ENCODE measurements at places on chromosomes 11 and 22.

GRCh38 chr11:46299451-46299961 is 22.0 kb downstream of the CREB3L1 start:
- DNase-seq: no peak

DNA sequence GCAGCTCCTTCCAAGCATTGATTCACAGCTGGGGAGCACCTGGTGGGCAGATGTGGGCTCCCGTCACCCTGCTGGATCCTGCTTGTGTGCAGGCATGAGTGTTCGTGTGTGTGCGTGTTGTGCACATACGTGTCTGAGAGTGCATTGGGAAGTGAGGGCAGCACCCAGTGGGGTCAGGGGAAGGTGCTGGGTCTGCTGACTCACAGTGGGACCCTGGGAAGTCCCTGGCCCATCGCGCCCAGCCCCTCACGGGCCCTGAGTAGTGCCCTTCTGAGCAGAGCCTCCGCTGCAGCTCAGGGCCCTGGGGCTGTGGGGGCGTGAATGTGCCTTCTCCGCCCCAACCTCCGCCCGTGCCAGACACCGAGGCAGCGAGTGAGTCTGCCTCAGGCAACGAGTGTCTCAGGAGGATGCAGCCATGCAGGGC is 36.8 kb downstream of the WNT11 start:
- no peak for DNase-seq

DNA sequence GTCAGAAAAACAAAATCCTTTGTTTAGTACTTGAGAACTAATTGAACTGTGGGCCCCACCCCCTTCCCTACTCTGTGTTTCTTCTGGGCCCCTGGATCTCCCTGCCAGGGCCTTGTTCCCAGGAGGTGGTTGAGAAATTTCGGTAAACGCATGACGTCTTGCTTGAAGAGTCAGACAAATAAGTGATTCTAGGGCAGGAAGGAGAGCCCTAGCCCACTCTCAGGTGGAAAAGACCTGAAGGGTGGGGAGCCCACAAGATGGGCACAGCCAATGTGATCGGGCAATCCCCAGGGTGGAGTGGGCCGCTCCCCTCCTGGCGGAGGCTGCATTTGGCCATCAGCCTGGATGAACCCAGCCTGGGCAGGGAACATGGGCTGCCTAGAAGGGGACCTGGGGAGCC is 16.8 kb upstream of the P2RY2 start:
- no peak for DNase-seq

DNA sequence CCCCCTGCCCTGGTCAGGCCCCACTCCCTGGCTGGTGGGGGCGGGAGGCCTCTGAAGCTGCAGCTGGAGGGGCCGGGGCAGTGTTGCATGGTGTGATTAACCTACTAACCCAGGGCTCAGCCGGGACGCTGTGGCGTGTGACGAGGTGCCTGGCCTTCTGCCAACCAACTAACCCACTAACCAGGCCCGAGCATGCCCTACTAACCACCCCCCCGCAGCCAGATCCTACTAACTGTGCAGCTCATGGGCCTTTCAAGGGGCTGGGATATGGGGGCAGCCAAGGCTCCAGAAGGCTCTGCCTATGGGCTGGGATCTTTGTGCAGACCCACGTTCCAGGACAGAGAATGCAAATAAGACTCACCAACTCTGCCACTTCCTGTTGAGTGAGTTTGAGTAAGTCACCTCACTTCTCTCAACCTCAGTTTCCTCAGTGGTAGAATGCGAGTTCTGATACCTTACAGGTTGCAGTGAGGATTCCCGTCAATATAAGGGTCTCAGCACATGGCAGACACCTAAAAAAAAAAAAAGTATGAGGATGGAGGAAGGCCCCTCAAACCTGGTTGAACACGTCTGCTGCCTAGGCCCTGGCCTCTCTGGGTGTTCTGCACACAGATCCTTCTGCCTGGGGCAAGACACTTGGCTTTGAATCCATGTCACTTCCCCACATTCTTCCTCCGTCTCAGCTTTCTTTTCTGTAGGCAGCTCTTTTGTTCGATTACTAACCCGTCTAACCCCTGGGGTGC is 14.1 kb downstream of the MIAT start:
- DNase-seq: peak; percentile 63

DNA sequence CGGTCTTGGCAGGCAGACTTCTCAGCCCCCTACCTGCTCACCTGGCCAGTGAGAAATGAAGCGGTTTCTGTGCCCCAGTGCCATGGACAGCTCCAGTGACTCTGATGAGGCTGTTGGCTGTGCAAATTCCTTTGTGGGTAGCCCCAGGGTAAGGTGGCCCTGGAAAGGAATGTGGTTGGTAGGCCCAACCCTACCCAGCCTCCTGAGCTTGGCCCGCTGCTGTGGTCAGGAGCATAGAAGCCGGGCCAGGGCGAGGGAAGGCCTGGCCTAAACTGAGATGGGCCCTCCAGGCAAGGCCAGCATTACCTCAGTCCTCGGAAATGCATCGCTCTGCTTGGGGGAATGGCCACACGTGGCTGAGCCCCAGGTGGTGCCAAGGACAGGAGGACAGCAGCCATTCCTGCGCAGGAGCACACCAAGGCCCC is 16.9 kb downstream of the DAGLA start:
- DNase-seq: no peak

- DNase-seq: no peak
Measured at GRCh38 chr11:30422447-30423278, 99.8 kb downstream of the ARL14EP start.

DNA sequence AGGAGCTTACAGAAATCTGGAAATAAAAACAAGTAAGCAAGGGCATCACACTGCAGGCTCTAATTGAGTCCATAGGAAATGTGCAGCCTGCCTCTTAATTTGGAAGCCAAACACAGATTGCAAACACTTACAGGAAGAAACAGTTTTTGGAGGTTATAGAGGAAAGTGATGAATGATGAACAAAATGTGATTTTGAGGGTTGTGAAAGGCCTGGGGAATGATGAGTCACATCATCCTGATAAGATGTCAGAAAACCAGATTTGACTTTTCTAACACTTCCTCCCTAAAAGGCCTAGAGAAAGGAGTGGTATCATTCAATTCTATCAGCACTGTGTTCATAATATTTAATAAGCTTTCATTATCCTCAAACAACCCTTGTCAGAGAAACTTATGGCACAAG is 96.6 kb upstream of the POU2AF2 start:
- DNase-seq: no peak

GRCh38 chr11:44760917-44761550 is 34.3 kb downstream of the TSPAN18 start:
- DNase-seq: no peak

- peak; percentile 97 for DNase-seq
Measured at GRCh38 chr22:20156611-20157429, 6.0 kb upstream of the CCDC188 start.

- peak; percentile 84 for DNase-seq
Measured at GRCh38 chr22:41939981-41940831, 6.7 kb downstream of the CENPM start.

GRCh38 chr11:131912134-131912533 is 541.7 kb downstream of the NTM start:
- no peak for DNase-seq

- no peak for DNase-seq
Measured at GRCh38 chr11:2295971-2296912, 5.5 kb downstream of the C11orf21 start.

GRCh38 chr11:36394926-36395325 is 98.8 kb downstream of the PRR5L start:
- DNase-seq: no peak

DNA sequence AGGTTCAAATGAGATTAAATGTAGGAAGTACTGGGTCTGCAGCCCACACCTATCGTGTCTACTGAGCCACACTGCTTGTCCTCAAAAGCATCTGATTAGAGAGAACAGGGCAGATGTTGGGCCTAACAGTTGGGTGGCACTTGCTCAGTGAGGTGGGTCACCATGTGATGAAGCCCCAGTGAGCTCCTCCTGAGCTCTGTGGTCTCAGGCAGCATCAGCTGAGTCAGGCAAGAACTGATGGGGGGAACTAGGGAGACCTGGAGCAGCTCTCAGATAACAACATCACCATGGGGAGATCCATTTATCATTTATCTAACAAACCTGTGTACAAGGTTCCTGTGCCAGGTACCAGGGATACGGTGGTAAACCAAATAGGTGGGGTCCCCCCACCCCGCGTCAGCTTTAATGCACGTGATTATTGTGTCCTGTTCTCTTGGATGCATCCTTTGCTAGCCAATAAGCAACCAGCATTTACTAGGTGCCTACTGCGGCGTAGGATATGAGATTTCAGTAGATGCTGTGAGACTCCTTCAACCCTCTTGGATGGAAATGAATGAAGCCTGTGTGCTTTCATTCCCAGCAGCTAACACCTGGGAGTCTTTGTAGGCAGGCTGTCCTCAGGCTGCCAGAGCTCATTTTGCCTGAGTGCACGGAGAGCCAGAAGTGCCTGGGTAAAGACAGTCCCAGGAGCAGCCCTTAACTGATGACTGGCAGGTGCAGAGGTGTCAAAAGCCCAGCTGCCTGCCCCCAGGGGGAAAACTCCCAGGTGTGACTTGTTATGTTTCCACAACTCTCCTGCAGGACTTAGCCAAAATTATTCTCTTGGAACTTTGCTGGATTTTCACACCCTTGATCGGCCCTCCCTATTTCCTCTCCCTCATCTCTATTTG is 73.6 kb upstream of the NARS2 start:
- DNase-seq: no peak

All from memory B cell (primary cell).